ENCODE measurements at places on chromosomes 11 and 22.

- DNase-seq, result peak; percentile 63
These were observed 5.8 kb downstream of the CYB5R2 start for GRCh38 chr11:7667460-7667859.

DNA sequence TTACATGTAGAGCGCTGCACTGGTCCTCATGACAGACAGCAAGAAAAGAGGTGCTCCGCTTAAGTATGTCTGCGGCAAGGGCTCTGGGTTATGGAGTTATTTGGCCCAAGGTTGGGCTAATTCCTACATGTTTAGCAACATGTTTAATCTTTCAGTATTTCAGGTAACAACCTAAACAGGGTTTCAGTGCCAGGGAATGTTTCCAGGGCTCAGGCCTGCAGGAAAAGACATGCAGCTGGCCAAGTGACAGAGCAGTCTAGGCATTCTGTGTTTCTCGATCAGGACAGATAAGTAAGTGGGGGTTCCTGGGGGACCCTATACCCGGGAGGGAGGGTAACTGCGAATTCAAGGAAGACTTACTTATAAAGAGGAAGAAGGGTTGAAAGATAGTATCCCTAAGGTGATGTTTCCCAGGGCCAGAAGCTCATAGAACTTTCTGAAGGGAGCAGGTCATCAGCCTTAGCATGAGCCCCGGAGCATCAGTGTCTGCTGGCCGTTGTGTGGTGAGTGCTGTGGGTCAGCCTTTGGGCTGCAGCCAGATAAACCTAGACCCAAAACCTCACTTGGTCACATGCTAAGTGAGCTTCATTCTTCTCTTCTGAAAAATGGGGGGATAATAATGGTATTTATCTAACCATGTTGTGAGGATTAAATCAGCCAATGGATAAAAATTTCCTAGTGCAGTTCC lies 18.4 kb downstream of the KCNJ5 start:
- no peak for DNase-seq

- DNase-seq, result no peak
These were observed 505.3 kb downstream of the SOX6 start for GRCh38 chr11:15851051-15851498.

- peak; percentile 77 for DNase-seq
These were observed 988 bp downstream of the TNRC6B start for GRCh38 chr22:40178417-40179409.

- DNase-seq, result no peak
These were observed 118.1 kb downstream of the ETS1 start for GRCh38 chr11:128469220-128469619.

DNA sequence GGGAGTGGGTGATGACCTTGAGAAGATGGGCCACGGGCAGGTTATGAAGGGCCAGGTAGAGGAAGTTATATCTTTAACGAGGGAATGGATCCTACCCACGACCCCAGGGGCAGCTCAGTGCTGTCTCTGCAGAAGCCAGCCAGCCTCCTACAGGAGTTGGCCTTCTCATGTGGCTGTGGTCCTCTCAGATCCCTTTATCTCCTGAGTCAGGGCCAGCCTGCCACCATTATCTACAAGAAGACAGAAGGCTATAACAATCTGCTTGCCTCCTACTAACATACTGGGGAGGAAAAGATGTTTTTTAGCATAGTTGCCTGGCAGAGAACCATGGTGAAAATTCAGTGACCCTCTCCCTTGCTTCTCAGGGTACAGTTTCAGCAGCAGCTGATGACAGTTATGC lies 7.0 kb upstream of the YWHAH start:
- DNase-seq, result no peak

GRCh38 chr22:45636683-45637082 lies 35.0 kb upstream of the ATXN10 start:
- no peak for DNase-seq

Measured in astrocyte of the hippocampus (primary cell).